ENCODE measurements at places on chromosomes 13 and 19. TPM values are rescaled to one million over a fixed set of nuclear protein-coding genes. Genes with fewer than 3 reads are reported as not detected.

Gene WDR88
- not detected for total RNA-seq

Gene HNRNPM
- total RNA-seq = 269 TPM

Gene CDX2
- total RNA-seq = not detected

Gene CYP4F11
- total RNA-seq = not detected

Gene CLIP3
- 0.85 TPM for total RNA-seq

Gene MCEMP1
- 0.38 TPM for total RNA-seq

Gene CBY2
- total RNA-seq = not detected

Gene KLK8
- total RNA-seq = not detected

Gene LHB
- total RNA-seq = not detected

Gene KPNA3
- total RNA-seq = 17.3 TPM

Gene KLK11
- not detected for total RNA-seq

Gene SYNGR4
- total RNA-seq = not detected

Gene KIRREL2
- total RNA-seq = 0.14 TPM

Gene OR10H2
- not detected for total RNA-seq

Gene ZNF471
- total RNA-seq = 2.5 TPM

Gene KLK3
- total RNA-seq = not detected

Gene POLR1D
- total RNA-seq = 200 TPM

Gene FGF14
- not detected for total RNA-seq

Gene ZNF69
- total RNA-seq = 2.4 TPM

Gene YJU2
- total RNA-seq = 32.9 TPM

Gene FGF21
- not detected for total RNA-seq

Gene KIR3DL1
- total RNA-seq = not detected

Gene MADCAM1
- 0.20 TPM for total RNA-seq

Gene LIG1
- total RNA-seq = 62.8 TPM

Gene PET100
- 188 TPM for total RNA-seq

Gene GPR4
- not detected for total RNA-seq

Gene IL12RB1
- total RNA-seq = 22.5 TPM

Gene PGLYRP1
- not detected for total RNA-seq

Gene LMTK3
- total RNA-seq = 18.9 TPM

Gene SPTBN4
- total RNA-seq = 0.59 TPM

Gene C19orf44
- total RNA-seq = 1.0 TPM

Gene PODNL1
- total RNA-seq = not detected

Gene GRIN2D
- total RNA-seq = 0.06 TPM

Gene LILRA1
- 0.36 TPM for total RNA-seq
